Activated CD4-positive, CD25-positive, alpha-beta regulatory T cell (primary cell): ENCODE measurements at places on chromosomes 3 and 15.
A peak's percentile ranks its signal among the peaks of the same experiment; 100 is the strongest.

DNA sequence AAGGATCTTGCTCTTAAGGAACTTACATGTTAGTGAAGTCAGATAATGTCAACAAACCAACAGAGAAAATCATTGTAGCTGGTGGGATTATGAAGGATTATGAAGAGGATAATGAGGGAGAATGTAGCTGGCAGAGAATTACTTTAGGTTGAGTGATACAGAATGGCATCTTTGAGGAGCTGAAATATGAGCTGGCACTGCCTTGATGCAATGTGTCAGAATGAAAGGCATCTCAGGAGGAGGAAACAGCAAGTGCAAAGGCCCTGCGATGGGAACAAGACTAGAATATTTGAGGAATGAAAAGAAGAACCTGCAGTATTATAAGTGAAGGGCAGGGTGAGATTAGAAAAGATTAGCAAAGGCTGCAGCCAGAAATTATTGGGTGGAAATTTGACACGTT lies 237.2 kb upstream of the ADAMTS9 start:
- no peak for DNase-seq

DNA sequence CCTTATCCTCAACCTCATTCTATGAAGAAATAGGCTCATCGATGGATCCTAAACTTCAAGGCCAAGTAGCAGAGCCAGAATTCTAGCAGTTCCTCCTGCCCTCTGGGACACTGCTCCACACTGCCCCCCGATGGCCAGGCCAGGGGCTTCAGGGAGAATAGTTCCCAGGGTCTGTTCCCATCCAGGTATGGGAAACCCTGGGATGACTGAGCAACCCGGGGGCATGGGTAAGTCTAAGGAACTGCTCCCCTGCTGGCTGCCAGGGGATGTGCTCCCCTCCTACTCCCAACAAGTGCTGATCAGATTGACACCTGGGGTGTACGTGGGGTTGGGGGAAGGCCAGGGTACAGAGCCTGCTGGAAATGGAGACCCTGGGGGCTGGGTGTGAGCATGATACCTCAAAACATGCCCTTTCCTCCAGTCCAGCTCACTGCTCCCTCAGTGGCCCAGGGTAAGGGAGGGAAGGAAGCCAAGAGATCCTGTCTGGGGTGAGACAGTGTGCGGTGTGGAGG lies 7.6 kb downstream of the ULK3 start:
- DNase-seq, result peak; percentile 36

DNA sequence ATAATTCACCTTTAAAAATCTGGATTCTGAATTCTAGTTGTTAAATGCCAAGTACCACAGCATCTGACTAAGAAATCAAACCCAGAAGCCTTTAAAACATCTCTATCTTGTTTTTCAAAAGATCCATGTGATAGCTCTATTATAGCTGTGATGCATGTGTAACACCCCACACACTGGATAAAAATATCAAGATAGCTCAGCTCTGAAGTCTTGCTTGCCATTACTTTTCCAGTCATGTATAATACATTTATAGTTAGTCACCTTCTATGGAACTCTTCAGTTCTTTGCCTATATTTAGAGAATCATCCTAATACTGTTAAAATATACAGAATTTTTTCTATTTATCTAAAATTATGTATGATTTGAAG lies 11.6 kb downstream of the ARPP19 start:
- no peak for DNase-seq

- DNase-seq, result no peak
These were observed 28.3 kb downstream of the RFT1 start for GRCh38 chr3:53101956-53102355.

DNA sequence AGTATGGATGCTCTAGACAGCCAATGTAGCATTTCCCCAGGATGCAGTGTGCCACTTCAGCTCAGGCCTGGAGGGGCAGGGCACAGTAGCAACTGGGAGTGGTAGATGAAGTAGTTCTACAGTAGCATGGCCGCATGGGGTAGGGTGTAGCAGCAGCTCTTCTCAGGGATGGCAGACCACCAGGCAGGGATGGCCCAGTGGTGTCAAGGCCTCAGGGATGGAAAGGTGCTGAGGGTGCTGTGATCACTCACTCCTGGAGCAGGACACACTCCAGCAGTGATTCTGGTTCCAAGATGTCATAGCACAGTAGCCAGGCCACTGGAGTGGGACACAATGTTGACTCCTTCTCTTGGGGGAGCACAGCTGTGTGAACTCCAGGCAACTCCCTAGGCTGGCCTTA lies 210.9 kb upstream of the LYSMD4 start:
- DNase-seq, result no peak

- DNase-seq, result no peak
These were observed 148.9 kb downstream of the IL20RB start for GRCh38 chr3:137106612-137107240.

GRCh38 chr15:78533331-78533730 lies 6.9 kb upstream of the PSMA4 start:
- DNase-seq, result no peak

- no peak for DNase-seq
These were observed 735 bp downstream of the GOLGA8B start for GRCh38 chr15:34582461-34583371.

GRCh38 chr3:193598202-193598601 lies 5.2 kb downstream of the OPA1 start:
- DNase-seq, result no peak

DNA sequence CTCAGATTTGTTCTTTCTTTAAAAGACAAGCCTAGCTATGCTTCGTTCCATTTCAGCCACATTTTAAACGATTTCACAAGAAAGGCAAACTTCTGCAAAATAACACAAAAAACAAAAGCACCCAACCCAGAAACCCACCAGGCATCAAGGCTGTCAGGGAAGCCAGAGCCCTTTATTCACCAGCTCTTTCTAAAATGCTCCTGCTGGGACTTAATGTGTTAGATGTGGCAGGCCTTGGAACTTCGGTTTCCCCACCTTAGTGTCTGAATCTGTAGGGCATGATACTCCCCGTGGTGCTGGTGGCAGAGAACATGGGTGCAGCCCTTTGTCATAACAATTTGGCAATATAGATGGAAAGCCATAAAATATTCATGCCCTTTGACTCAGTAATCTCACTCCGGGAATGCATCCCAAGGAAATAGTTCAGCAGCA lies 56.8 kb upstream of the LCTL start:
- DNase-seq, result no peak

DNA sequence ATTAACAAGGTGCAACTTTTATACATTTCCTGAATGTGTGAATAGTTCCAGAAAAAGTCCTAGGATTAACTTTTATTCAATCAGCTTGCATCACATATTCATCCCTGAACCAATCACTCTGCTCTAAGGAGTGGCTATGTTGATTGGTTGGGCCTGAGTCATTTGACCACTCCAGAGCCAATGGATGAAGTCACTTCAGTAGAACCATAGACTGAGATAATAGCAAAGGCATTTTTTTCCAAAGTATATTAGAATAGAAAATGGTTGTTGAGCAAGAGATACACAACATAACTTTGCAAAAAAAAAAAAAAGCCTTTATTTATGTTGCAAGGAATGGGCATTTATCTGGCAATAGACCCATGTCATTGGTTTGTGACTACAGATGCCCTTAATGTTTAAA lies 55.5 kb upstream of the AGTR1 start:
- no peak for DNase-seq

- DNase-seq, result no peak
These were observed 19.7 kb upstream of the TM4SF19 start for GRCh38 chr3:196357905-196358304.

- no peak for DNase-seq
These were observed 1.9 kb upstream of the CHST14 start for GRCh38 chr15:40468898-40469331.

- no peak for DNase-seq
These were observed 643 bp upstream of the RNU5B-1 start for GRCh38 chr15:65303687-65304380.

- no peak for DNase-seq
These were observed 128.9 kb downstream of the NSMCE3 start for GRCh38 chr15:29140475-29141307.

- DNase-seq, result no peak
These were observed 431.8 kb upstream of the CCDC54 start for GRCh38 chr3:106945435-106945834.

GRCh38 chr3:45507820-45508317 lies 86.7 kb upstream of the LIMD1 start:
- no peak for DNase-seq

DNA sequence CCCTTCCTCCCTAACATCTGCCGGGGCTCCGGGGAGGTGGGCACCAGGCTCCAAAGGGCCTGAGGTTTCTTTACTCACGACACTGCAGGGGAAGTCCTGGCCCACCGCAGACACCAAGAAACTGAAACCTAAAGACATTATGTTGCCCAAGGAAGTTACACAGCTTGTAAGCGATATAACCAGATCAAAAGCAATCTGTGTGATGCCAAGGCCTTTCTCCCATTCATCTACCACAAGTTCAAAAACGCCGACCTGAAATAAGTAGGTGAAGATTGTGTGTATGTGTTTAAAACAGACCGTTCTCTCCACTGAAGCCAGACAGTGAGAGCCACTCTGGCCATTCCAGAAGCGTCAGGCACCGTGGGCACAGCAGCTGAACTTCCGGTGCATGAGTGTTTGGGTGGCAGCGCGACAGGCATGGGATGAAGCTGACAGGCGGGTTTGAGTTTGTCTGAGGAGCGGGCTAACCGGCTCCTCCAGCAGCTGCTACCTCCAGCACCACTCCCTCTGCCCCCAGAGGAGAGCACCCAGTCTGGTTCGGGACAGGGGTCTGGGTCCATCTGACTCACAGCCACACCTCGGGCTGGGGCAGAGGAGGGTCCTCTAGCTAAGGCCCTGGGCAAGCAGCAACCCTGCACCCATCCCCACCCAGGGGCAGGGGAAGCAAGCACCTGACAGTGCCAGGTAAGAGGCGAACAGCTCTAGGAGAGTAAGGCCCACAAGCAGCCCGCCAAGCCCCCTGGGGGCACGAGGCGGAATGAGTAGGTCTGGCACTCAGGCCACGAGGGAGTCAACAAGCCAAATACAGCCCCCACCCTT lies 1.3 kb downstream of the TNK2 start:
- peak; percentile 59 for DNase-seq

DNA sequence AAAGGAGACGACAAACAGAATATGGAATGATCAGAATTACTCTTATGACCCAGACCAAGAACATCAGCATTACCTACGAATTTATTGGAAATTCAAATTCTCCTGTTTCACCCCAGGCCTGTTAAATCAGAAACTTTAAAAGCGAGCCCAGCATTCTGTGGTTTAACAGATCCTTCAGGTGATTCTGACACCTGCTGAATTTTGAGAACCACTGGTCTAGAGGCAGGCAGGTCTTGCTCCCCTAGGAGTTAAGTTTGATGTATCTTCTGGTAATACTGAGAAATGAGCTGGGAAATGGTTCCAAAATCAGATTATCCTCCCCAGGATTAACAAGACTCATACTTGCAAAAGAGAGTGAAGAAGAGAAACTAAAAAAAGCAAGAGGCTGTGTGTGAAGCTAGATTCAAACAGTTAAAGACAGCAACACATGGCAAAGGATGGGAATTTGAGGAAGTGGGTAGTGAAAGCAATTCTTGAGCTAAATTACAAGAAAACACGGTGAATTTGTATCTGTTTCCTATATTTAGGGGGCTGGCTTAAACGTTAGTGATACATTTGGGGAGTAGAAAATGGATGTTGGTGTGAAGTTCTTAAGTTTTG lies 66.0 kb downstream of the FLNB start:
- no peak for DNase-seq

DNA sequence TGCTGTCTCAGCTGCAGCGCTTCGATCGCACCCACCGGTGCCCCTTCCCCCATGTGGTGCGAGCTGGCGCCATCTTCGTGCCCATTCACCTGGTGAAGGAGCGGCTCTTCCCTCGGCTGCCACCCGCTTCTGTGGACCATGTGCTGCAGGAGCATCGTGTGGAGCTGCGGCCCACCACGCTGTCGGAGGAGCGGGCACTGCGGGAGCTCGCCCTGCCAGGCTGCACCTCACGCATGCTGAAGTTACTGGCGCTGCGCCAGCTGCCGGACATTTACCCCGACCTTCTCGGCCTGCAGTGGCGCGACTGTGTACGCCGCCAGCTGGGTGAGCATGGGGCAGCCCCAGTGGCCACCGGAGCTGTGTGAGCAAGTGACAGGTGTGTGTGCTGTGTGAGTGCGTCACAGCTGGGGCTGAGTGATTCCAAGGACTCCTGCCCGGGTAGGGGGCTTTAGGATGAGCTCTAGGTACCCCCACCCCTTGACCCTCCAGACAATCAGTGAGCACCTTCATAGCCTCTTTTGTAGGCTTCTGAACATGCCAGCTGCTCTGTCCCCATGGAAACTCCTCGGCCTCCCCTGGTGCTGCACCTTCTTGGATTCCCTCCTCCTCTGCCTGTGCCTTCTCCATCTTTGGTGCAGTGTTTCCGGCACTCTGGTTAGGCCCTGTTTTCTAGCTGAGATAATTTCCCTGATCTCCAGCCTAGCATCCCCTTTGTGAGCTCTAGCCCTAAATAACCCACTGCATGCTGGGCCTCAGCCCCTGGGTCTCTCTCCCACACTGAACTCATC lies 7.0 kb downstream of the C15orf39 start:
- no peak for DNase-seq

GRCh38 chr3:129614435-129614834 lies 8.0 kb upstream of the PLXND1 start:
- no peak for DNase-seq

GRCh38 chr3:196414469-196414868 lies 17.8 kb downstream of the UBXN7 start:
- DNase-seq, result no peak

DNA sequence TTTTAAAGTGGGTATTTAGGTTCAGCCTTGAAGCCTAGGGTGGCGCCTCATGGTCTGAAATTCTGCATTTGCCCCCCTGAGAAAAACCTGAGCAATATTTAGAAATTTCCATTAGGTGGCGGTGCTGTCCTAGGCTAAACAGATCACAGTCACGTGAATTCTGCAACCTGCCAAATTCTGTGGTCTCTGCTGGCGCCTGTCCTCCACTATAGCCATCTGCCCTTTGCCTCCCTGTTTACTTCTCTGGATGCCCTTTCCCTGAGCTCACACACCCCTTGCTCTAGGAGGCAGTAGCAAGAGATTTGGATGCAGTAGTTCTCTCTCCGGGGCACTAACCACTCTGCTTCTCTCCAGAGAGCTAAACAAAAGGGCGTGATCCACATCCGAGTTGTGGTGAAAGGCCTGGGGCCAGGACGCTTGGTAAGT lies 9.1 kb downstream of the MRPS11 start:
- no peak for DNase-seq

GRCh38 chr15:68252925-68253534 lies 23.5 kb upstream of the CLN6 start:
- DNase-seq, result no peak

GRCh38 chr15:71802770-71803169 lies 7.6 kb upstream of the NR2E3 start:
- DNase-seq, result no peak

- DNase-seq, result no peak
These were observed 47.4 kb downstream of the CMTM8 start for GRCh38 chr3:32285891-32286290.

DNA sequence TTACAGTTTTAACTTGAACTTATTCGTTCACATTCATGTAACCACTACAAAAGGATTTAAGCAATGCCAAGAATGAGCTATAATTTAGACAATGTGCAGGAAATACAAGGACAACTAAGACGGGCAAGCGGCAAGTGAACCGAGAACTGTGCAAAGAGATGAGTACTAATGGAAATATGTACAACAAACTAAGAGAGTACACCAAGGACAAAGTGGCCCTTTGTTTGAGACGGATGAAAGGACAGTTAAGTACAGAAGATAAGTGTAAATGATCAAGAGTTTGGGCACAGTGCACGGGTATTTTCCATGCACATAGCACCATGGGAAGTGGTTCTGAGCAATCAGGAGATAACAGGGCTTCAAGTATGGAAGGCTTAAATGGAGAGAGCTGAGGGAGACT lies 281.7 kb downstream of the ROBO2 start:
- DNase-seq, result no peak

GRCh38 chr3:32816439-32817256 lies 1.1 kb upstream of the TRIM71 start:
- no peak for DNase-seq

GRCh38 chr3:139286825-139287224 lies 57.0 kb upstream of the MRPS22 start:
- no peak for DNase-seq
